ENCODE measurements at places on chromosomes 7 and 10. TPM values are rescaled to one million over a fixed set of nuclear protein-coding genes. Genes with fewer than 3 reads are reported as not detected.

- no peaks in the 10 kb centered on the region for H3K4me1 ChIP-seq
- no peaks in the 10 kb centered on the region for H3K27me3 ChIP-seq
- no peak for DNase-seq
- no peak overlapping the region for H3K27ac ChIP-seq
- no peak overlapping the region for H3K4me3 ChIP-seq
Observed at GRCh38 chr7:129462420-129462819, 28.2 kb downstream of the STRIP2 start.

GRCh38 chr7:47228386-47229014, 353.4 kb downstream of the TNS3 start:
- DNase-seq = no peak
- no peak overlapping the region for H3K27ac ChIP-seq
- H3K4me3 ChIP-seq = no peak overlapping the region
- H3K36me3 ChIP-seq = no peaks in the 10 kb centered on the region
- no peaks in the 10 kb centered on the region for H3K27me3 ChIP-seq

- no peak for DNase-seq
- no peak overlapping the region for H3K4me3 ChIP-seq
- no peaks in the 10 kb centered on the region for H3K27me3 ChIP-seq
- H3K36me3 ChIP-seq = no peaks in the 10 kb centered on the region
Observed at GRCh38 chr7:30650421-30650808, 31.8 kb downstream of the CRHR2 start.

DNA sequence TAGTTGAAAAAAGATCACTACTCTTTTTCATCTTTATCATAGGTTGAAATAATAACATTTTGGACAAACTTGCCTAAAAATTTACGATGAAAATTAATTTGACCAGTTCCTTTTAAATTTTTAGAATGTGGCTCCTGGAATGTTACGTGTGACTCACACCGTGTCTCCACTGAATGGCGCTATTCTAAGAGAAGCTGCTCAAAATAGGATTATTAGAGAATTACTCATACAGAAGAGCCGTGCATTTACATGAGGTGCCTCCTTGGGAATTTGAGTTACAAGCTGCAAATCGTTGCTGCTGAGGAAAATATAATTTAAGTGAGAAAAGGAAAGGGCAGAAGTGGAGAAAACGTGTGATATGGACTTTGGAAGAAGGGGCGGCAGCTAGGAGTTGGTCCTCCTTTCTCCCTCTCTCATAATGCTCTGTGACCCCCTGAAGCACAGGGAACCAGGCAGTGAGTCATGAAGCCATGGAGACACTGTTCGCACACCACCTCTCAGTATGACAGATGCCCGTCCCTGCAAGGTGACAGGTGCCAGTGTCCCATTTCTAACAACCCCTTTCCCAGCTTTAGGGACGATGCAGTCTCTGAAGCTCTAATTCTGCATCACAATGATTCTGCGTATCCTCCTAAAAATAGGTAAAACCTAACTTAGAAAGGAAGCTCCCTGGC, 323.2 kb upstream of the COBL start:
- H3K4me1 ChIP-seq = no peaks in the 10 kb centered on the region
- no peaks in the 10 kb centered on the region for H3K27me3 ChIP-seq
- no peaks in the 10 kb centered on the region for H3K36me3 ChIP-seq
- no peak overlapping the region for H3K4me3 ChIP-seq
- no peak overlapping the region for H3K27ac ChIP-seq

DNA sequence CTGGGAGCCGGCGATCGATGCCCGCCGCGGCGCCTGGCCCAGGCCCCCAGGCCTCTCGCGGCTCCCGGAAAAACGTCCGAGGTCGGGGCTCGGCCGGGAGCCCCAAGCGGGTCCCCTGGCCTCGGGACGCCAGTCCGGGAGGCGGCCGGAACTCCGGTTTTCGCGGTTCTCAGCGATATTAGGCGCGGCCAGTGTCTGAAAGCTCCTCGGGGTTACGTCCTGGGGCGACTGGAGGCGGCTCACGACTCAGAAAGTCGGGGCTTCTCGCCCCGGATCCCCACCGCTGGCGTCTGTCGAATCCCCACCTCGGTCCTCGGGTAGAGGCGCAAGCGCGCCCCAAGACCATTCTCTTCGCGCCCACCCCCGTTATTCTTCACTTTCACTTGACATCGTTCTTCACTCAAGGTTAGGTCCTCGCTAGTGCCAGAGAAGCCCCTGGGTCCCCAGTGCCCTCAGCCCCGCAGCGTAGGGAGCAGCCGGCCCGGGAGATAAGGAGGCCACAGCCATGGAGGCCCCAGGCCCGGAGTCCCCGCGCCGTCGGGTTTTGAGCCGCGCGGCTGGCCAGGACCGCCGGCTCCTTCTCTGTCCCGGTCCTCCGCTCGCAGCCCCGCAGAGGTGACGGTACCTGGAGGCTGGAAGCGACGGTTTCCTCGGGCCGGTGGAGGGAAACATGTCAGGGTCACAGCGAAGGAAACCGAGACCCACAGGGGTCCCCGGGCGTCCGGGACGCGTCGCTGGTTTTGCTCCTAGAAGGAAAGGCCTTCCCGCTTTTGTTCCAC, 35.2 kb upstream of the EBLN1 start:
- H3K27me3 ChIP-seq = no peaks in the 10 kb centered on the region
- peak; percentile 59 for DNase-seq
- H3K36me3 ChIP-seq = no peaks in the 10 kb centered on the region
- H3K27ac ChIP-seq = peak overlapping the region; percentile 78

DNA sequence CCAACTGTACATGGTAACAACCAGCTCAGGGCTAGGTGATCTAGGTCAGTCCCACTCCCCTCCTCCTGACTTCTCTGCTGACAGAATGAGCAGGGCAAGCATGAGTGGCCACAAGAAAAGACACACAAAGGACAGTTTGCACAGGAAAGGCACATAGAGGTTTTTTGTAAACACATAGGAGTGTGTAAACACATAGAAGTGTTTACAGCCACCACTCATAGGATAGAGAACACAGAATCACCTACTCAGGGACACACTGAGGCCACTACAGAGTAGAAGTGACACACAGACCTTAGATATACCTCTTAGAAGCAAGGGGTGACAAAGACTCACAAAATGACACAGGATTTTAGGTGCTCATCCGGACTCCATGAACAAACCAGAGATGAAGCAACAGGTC, 19.0 kb downstream of the NUDCD3 start:
- peaks cover 28% of the 10 kb centered on the region for H3K36me3 ChIP-seq
- DNase-seq = no peak
- no peak overlapping the region for H3K27ac ChIP-seq

GRCh38 chr10:62002753-62003152, 101.3 kb downstream of the ARID5B start:
- H3K4me1 ChIP-seq = peaks cover 22% of the 10 kb centered on the region
- DNase-seq = no peak
- no peak overlapping the region for H3K4me3 ChIP-seq
- no peaks in the 10 kb centered on the region for H3K27me3 ChIP-seq

DNA sequence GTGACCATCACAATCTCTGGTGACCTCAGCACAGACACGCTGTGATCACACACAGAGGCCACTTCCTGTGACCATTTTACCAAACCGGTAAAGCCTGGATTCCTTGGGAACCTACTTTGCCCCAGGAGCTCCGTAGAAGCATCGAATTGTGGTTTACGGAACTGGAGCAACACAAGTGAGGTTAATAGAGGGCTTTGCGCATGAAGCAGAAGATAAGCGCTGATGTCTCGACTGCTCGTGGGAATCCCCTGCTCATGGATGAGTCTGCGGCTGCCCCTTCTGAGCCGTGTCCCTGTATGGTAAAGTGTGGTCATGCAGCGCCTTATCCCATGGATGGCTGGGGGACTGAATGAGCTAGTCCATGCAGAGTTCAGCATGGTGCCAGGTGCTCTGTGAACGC, 53.6 kb downstream of the VIPR2 start:
- no peak overlapping the region for H3K27ac ChIP-seq
- H3K27me3 ChIP-seq = no peaks in the 10 kb centered on the region
- no peak for DNase-seq
- H3K36me3 ChIP-seq = no peaks in the 10 kb centered on the region

DNA sequence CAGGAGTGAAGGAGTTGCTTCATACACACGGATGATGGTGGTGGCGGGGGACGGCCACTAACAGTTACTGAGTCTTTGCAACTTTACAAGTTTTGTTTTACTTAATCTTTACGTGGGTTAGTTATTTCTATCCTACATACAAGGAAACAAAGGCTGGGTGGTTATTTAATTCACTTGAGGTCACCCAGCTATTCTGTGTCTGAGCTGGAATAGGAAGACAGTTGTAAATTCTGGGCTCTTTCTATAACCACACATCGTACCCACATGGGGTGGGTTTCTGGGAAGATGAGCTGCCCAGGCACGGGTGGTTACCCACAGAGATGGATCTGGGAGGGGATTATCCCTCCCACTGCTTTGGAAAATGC, 137.9 kb downstream of the ANLN start:
- no peaks in the 10 kb centered on the region for H3K36me3 ChIP-seq
- no peak for DNase-seq
- no peaks in the 10 kb centered on the region for H3K4me1 ChIP-seq
- no peak overlapping the region for H3K27ac ChIP-seq
- no peak overlapping the region for H3K4me3 ChIP-seq

DNA sequence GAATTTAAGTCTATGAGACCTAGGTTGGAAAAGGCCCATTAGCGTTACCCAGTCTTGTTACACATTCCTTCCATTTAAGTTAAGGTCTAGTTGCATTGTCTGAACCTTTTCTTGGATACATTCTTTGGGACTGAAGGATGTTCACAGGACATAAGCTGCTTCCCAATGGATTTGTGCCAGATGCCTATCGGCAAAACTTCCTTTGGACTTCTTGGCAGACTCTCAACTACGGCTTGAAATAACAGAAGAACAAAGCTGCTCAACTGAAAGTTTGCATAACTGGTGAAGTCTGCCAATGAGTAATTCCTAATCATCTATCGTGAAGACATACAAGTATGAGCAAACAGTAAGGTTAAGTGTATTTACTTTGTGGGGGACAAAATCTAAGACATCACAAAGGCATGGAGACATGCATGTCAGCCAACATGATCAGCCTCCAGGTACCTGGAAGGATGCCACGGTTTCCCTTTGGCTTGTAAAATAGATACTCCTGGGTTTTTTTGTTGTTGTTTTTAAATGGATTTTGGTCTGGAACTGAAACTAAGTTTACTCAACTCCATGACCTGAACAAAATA, 35.4 kb downstream of the MALSU1 start:
- H3K4me1 ChIP-seq = no peaks in the 10 kb centered on the region
- no peak overlapping the region for H3K27ac ChIP-seq
- no peak for DNase-seq

GRCh38 chr7:114784177-114784576, 137.7 kb upstream of the MDFIC start:
- H3K36me3 ChIP-seq = no peaks in the 10 kb centered on the region
- no peak for DNase-seq
- H3K27ac ChIP-seq = no peak overlapping the region
- H3K4me1 ChIP-seq = no peaks in the 10 kb centered on the region
- H3K27me3 ChIP-seq = no peaks in the 10 kb centered on the region

GRCh38 chr10:50410066-50410811, 158.9 kb upstream of the ASAH2 start:
- DNase-seq = no peak
- no peaks in the 10 kb centered on the region for H3K27me3 ChIP-seq
- peaks cover 18% of the 10 kb centered on the region for H3K4me1 ChIP-seq
- no peak overlapping the region for H3K4me3 ChIP-seq
- H3K36me3 ChIP-seq = no peaks in the 10 kb centered on the region

GRCh38 chr10:102367441-102367840, 28.1 kb upstream of the NFKB2 start:
- H3K27me3 ChIP-seq = no peaks in the 10 kb centered on the region
- no peaks in the 10 kb centered on the region for H3K4me1 ChIP-seq
- H3K36me3 ChIP-seq = peaks cover 91% of the 10 kb centered on the region
- no peak overlapping the region for H3K4me3 ChIP-seq
- no peak for DNase-seq

GRCh38 chr7:69516238-69516820, 81.9 kb upstream of the AUTS2 start:
- no peaks in the 10 kb centered on the region for H3K36me3 ChIP-seq
- no peak overlapping the region for H3K4me3 ChIP-seq
- H3K27me3 ChIP-seq = no peaks in the 10 kb centered on the region
- DNase-seq = no peak

DNA sequence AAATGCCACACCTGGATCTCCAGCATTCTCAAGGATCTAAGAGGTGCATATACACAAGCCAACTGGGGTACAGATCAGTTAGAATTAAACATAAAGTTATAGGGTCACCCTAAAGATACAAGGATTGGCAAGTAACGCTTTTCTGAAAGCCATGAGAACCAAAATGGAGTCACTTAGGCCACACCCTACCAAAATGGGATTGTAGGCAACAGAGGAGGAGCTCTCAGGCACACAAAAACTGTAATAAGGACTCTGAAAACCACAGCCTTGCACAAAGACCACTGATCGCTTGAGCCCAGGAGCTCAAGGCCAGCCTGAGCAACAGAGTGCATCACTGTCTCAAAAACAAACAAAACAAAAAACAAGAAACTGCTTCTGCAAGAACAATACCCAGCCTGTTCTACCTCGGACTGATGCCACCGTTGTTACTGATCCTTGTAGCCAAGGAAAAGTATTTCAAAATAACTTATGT, 35.5 kb downstream of the SVOPL start:
- no peaks in the 10 kb centered on the region for H3K36me3 ChIP-seq
- no peaks in the 10 kb centered on the region for H3K4me1 ChIP-seq
- H3K27me3 ChIP-seq = no peaks in the 10 kb centered on the region
- no peak overlapping the region for H3K4me3 ChIP-seq

- peak overlapping the region; percentile 93 for H3K27ac ChIP-seq
- peaks cover 25% of the 10 kb centered on the region for H3K4me1 ChIP-seq
- H3K4me3 ChIP-seq = peak overlapping the region; percentile 73
- no peaks in the 10 kb centered on the region for H3K27me3 ChIP-seq
- H3K36me3 ChIP-seq = no peaks in the 10 kb centered on the region
Observed at GRCh38 chr10:35194906-35195305, 68.3 kb downstream of the CREM start.

GRCh38 chr10:97010695-97011206, 175.0 kb downstream of the SLIT1 start:
- H3K27me3 ChIP-seq = no peaks in the 10 kb centered on the region
- H3K36me3 ChIP-seq = no peaks in the 10 kb centered on the region
- DNase-seq = no peak
- H3K4me1 ChIP-seq = no peaks in the 10 kb centered on the region
- H3K27ac ChIP-seq = no peak overlapping the region

GRCh38 chr10:69759641-69760040, 42.1 kb upstream of the COL13A1 start:
- H3K27me3 ChIP-seq = no peaks in the 10 kb centered on the region
- H3K4me3 ChIP-seq = no peak overlapping the region
- no peaks in the 10 kb centered on the region for H3K36me3 ChIP-seq
- H3K27ac ChIP-seq = no peak overlapping the region
- DNase-seq = no peak

DNA sequence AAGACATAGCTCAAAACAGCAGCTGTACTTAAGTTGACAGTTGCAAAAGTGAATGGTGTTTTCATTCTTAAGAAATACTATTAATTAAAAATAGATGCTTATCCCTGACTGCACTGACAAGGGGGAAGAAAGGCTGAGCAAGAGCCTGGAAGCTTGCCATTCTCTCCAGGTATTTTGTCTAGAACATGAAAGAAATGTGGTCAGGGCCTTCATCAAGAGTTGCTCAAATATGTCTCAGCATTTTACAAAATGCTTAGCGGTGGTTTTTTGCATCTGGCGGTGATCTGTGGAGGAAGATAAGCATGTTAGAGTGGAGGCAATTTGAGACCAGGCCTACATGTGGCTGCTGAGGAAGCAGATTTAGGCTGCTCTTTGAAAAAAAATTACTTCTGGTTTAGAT, 46.4 kb upstream of the CC2D2B start:
- no peaks in the 10 kb centered on the region for H3K36me3 ChIP-seq
- no peak for DNase-seq
- H3K27me3 ChIP-seq = no peaks in the 10 kb centered on the region

The RAPGEF5 gene
- not detected for total RNA-seq

The HECW1 gene
- total RNA-seq = not detected

The TAS2R4 gene
- 3.9 TPM for total RNA-seq

The SPDYE2B gene
- not detected for total RNA-seq

The EFCAB10 gene
- total RNA-seq = 0.47 TPM

The ASB10 gene
- total RNA-seq = not detected

The WASHC2C gene
- total RNA-seq = 72.4 TPM
